ENCODE measurements at places on chromosomes 5 and 9.
A peak's percentile ranks its signal among the peaks of the same experiment; 100 is the strongest.

DNA sequence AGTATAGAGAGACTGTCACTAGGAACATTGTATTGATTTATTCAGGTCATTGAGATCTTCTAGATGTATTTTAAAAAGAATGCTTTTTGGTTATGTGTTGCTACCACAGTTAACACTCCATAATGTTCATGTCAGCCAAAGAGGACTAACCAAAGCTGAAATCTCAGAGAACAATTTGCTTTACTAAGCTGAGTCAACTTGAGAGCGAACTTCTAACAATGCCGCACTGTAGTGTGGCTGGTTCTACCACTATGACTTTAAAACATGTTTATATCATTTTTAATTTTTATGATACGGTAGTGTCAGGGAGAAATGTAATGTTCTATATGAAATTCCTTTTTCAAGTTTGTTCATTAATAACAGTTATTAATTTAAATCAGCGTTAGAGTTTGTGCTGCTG is 42.1 kb downstream of the GALNT12 start:
- no peak for DNase-seq

GRCh38 chr5:74541381-74541781 is 99.1 kb downstream of the ENC1 start:
- no peak for DNase-seq

GRCh38 chr9:134689321-134690181 is 47.9 kb downstream of the COL5A1 start:
- peak; percentile 56 for DNase-seq

GRCh38 chr9:134391319-134392231 is 65.3 kb downstream of the RXRA start:
- no peak for DNase-seq

DNA sequence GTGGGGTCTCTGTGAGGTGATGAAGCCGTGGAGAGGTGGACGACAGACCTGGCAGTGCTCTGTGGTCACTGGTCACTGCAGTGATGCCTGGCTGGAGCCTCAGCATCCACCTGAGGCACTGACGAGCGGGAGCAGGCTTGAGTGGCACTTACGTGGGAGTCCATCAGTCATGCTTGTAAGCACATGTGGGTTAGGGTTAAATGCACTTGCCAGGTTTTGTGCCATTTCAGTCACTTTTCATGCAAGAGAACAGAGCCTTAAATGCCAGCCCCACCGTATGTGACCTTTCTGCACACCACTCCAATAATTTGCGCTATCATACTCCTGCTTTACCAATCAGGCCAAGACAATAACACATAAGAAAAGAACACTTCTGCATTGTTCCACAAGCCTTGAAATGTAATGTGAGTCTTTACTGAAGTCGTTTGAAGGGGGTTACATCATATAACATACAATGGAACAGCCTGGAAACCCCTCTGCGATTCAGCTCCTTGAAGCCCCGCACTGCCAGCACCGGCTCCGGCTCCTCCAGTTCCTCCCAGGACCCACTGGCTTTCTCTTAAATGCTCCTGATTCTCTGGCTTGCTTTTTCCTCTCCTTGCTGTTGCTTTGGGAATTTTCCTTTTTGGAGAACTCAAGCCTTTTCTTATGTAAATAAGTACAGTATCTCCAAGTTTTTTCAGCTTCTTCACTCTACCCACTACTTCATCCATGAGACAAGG is 59.4 kb upstream of the CTXN3 start:
- no peak for DNase-seq

DNA sequence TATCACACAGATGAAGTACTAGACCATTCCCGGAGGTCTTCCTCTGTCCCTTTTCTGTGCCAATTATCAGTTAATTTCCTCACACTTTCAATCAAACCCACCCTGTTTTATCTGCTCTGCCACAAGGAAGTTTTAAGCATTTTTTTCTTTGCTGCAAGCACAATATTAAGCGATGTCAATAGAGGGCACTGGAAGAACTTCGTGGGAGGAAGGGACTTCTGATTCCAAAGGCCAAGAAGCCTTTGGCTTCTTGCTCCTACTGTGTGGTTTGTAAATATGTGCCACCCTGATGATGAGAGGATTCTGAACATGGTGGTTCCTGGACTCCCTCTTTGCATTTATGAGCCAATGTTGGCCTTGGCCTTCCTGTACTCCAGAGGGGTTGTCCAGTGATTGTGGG is 1712.5 kb upstream of the C9orf72 start:
- peak; percentile 64 for DNase-seq

GRCh38 chr5:135660826-135661575 is 82.2 kb upstream of the CXCL14 start:
- DNase-seq: no peak

DNA sequence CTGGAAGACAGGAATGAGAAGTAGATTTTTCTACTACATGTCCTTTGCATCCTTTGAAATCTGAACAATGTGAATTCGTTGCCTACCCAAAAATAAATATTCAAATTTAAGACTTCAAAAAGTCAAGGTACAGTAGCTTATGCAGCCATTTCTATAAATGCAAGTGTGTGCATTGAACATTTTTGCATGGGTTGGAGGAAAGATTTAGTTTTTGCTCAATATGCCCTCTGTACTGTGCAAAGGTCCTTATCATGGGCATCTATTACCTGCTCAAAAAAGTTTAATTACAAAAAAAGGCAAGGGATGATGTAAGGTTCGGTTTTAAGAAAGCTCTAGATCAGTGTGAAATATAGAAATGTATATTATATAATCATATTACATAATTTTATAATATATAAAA is 22.6 kb downstream of the AKNA start:
- DNase-seq: no peak

- DNase-seq: no peak
Measured at GRCh38 chr5:40676613-40677343, 2.9 kb upstream of the PTGER4 start.

GRCh38 chr5:142829801-142830220 is 59.6 kb downstream of the ARHGAP26 start:
- no peak for DNase-seq

- no peak for DNase-seq
Measured at GRCh38 chr9:133161547-133161950, 2.2 kb downstream of the GBGT1 start.

DNA sequence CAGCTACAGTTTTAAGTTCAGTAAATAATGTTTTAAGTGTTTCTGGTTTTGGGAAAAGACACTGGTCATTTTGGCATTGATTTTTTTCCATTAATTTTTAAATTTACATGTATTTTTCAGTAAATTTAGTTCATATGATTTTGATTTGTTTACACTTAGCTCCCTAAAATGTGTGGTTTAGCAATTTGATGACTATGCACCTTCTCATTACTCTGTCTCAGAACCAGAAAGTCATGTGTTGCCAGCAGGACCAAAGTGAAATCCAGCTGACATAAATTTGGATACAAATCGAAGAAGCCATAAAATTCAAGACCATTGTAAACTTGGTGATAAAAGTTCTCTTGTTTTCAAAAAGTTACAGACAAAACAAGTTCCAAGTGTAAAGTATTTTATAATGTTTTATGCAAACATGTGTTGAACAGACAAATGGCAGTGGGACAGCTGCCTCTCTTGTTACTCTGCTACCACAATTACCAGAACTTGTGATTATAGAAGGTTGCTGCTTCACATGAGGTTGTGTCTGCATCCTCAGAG is 354.8 kb downstream of the NR2F1-AS1 start:
- no peak for DNase-seq

GRCh38 chr5:3428334-3428733 is 167.3 kb upstream of the IRX1 start:
- DNase-seq: no peak

DNA sequence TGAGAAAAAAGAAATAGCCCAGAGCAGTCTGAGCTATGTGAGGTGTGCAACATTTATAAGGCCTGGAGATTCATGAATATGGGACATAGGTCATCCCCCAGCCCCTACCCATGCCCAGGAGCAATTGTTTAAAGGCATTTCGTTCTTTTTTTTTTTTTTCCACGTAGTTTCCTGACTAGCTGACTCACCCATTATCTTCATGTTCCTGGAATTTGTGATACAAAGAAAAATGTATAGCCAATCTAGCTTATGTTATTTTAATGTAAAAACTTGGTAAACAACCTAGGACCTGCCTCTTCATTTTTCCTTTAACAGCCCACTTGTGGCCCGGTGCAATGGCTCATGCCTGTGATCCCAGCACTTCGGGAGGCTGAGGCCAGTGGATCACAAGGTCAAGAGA is 81.3 kb downstream of the OSTF1 start:
- no peak for DNase-seq

- DNase-seq: no peak
Measured at GRCh38 chr5:137705106-137705505, 30.8 kb downstream of the KLHL3 start.

DNA sequence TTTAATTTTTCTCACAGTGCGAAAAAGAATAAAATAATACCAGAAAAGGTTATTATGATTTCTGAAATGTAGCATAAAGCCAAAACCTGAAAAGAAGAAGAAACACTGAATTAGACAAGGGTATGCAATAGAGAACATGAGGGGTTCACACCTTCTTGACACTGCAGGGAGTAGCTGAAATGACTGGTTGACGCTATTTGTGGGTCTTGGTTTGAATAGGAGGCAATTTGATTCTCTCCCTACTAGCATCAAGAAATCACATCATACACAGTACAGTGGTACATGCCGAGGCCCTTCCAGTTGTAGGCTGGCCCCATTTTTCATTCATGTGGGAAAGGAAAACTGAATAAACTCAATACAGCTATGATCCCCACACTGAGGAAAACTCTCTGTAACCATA is 68.6 kb downstream of the NR3C1 start:
- DNase-seq: no peak

GRCh38 chr5:142107036-142107735 is 1.4 kb upstream of the NDFIP1 start:
- DNase-seq: no peak

DNA sequence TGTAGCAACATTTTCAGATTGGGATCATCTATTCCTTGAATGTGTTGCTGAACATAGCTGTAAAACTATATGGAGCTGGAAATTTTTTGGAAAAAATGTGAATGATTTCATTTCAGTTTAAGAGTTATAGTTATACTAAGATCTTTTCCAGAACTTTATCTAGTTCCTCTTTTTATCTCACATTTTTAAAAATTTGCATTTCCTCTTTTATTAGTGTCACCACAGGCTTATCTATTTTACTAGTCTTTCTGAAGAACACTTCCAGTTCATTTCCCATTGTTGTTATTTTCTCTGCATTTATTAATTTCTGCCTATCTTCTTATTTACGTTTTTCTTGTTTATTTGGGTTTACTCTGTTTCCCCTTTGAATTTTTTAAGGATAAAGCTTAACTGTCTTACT is 46.0 kb upstream of the FSTL4 start:
- peak; percentile 12 for DNase-seq

DNA sequence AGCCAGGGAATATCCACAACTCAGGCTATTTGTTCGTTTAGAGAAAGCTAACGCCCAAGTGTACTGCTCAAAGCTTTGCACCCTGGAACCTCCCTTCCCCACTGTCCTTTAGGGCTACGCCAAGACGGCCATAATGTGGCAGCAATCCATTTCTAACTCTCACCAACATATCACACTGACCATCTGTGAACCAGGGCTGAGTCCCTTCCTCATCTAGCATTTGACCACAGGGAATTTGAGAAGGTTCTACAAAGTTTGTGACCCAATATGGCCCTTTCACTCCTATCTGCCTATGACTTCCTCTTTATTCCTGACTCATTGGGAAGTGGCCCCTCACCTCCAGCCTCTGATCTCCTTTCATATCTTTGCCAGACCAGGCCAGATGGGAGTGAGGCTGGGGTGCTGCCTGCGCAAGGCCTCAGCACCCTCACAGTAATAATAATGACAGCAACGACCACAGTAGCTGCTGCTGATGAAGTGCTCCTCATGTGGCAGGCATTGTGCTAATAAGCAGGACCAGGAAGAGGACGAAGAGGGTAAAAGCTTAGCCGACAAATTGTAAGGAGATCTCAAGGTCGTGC is 9.3 kb upstream of the ARAP3 start:
- DNase-seq: no peak

- no peak for DNase-seq
Measured at GRCh38 chr9:75539523-75539922, 350.9 kb upstream of the PCSK5 start.

GRCh38 chr5:14399054-14399692 is 182.4 kb upstream of the OTULINL start:
- DNase-seq: peak; percentile 66

DNA sequence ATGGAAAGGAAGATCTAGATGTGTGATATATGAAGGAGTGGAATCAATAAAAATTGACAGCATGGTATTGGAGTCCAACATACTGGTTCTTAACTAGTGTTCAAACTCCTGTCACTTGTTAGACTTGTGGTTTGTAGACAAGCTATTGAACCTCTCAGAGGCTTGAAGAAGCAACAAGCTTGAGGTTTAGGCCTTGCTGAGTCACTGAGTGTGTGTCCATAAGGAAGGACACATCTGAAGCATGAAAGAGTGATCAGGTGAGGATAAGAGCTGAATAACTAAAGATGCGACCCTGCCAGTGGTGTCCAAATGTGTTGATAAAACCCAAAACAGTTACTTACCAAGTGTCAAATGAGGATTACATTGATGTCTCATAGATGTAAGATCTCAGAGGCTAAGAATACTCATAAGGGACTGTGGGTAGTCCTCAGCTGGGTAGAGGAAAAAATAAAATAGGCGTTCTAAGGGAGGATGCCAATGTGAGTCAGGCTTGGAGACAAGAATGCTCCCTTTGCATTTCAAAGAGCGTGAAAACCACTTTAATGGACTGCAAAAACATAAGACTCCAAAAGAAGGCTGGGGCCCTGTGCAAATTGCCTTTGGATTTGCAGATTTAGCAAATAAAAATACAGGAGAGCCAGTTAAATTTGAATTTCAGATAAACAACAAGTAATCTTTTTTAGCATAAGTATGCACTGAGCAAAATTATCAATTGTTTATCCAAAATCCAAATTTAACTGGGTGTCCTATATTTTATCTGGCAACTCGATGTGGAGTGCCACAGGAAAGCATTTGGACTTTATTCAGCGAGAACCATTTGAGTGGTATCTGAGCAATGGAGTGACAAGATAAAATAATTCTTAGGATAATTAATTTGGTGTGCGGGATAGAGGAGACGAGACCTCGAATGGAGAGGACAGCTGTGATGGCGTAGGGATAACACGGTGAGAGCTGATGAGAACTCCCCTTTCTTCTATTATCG is 757.3 kb upstream of the WWC1 start:
- DNase-seq: no peak

DNA sequence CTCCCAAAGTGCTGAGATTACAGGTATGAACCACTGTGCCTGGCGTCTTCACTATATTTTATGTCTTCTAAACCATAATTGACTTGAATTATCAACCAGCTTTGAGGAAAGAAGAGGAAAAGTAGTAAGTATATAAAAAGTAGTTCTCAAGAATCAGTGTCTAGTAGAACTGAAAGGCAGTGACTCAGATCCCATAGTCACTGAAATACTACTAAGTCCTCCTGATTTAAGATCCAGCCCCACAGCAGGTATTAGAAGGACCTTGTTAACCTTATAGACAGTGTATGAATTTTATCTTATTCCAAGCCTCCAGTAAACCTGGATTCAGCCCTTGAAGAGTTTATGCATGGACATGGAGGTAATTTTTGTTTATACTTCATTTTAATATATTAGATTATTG is 31.5 kb downstream of the LNPEP start:
- no peak for DNase-seq

GRCh38 chr9:110309681-110310080 is 28.0 kb downstream of the TXNDC8 start:
- DNase-seq: no peak

GRCh38 chr9:129347316-129348120 is 169.5 kb upstream of the IER5L start:
- DNase-seq: no peak

GRCh38 chr9:12091865-12092527 is 601.2 kb upstream of the TYRP1 start:
- DNase-seq: no peak
